Fibroblast of skin of left quadriceps (primary cell): ENCODE measurements at places on chromosomes 11 and 22.

GRCh38 chr22:24772493-24773220 is 1.9 kb downstream of the PIWIL3 start:
- DNase-seq = no peak

GRCh38 chr22:44037519-44038375 is 13.6 kb downstream of the PARVB start:
- peak; percentile 71 for DNase-seq

DNA sequence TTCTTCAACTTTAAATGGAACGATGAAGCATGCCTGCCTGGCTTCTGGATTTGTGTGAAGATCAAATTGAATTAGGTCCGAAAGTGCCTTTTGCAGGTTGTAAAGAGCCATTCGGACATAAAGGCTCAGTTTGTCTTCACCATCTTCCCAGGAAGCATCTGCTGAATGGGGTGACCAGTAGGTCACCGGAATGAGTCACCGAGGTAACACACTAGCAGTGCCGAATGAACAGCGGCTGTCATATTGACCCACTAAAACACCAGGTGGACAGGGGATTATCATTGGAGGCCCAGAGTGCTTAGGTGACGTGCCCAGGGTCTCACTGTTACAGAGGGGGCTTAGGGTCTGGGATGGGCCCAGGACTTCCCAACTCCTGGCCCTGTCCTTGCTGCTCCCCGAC is 43.1 kb upstream of the MYH9 start:
- no peak for DNase-seq

- no peak for DNase-seq
Measured at GRCh38 chr11:64384981-64385944, 26.3 kb downstream of the RPS6KA4 start.

GRCh38 chr11:44226945-44227344 is 83.0 kb downstream of the ALX4 start:
- no peak for DNase-seq

GRCh38 chr22:40046126-40046525 is 51.4 kb downstream of the FAM83F start:
- DNase-seq = no peak

DNA sequence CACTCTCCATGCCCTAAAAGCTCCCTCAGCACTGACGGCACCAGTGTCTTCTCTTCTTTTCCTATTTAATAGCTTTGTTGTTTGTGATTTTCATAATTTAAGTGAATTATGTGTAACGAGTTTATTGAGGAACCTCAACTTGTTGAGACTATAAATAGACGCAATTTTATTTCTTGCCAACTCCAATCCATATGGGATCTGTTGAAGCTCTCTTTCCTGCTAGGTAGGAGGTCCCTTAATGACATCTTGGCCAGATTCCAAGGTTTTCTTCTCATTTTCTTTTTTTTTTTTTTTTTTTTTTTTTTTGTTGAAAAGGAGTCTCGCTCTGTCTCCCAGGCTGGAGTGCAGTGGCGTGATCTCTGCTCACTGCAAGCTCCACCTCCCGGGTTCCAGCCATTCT is 14.2 kb downstream of the RTL6 start:
- DNase-seq = no peak

DNA sequence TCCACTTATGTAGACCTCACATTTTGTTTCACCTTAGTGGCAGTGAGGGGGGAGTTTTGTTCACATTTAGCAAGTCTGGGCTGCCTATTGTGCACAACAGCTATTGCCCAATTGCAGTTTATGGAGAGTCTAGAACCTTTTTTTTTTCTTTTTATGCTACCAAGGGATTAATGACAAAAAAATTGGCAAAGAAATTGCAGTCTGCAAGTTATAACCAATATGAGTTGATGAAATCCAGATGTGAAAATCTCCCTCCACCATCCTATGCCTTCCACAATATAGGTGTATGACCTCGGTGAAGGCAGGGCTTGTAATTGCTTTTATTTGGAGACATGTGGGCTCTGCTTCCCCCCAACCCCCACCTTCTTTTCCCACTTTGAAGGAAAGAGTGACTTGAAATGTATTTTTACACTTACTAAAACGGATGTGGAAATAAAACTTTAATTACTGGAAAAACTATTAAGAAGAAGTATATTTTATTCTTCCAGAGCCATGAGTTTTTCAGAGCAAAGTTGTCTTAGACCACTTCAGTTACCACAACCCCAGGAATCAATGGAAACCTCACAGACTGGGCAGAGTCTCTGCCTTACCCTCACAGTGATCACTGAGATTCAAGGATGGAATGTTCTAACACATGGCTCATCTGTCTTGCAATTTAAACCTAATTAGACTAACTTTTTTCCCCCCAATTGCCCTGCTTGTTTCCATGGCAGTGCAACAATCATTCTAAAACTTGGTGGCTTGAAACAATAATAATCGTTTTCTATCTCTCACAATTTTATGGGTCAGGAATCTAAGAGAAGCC is 120.8 kb upstream of the SLC5A12 start:
- DNase-seq = peak; percentile 84

GRCh38 chr11:106344966-106345365 is 267.5 kb downstream of the AASDHPPT start:
- DNase-seq = no peak

DNA sequence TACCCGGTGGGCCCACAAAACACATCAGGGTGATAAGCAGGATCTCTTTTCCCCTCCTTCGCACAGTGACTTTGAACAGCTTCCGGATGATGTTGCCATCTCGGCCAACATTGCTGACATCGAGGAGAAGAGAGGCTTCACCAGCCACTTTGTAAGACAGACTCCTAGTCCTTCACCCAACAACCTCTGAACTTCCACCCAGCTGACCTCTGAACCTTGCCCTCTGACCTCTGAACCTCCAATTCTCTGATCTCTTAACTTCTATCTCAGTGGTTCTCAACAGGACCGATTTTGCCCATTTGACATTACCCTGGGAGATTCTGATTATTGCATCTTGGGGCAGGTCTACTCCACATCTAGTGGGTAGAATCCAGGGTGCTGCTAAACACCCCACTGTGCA is 3.2 kb downstream of the NCF4 start:
- no peak for DNase-seq

GRCh38 chr11:115078461-115079438 is 400.4 kb downstream of the NXPE2 start:
- DNase-seq = no peak

DNA sequence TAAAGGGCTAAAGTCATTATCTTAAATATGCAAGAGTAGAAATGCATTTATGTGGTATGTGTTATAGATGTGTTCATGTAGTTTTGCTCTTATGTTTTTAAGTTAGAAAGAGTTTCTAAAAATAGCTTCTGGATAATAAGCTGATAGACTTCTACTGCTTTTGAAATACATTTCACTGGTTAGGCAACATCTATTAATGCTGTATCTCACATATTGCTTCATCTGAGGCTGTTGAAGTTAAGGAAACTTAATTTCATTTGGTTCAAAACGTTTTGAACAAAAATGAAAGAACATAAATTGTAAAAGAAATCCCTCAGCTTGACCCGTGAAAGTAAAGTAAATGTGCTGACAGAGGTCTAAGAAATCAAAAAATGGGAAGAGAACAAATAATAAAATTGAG is 164.0 kb upstream of the CTSC start:
- no peak for DNase-seq

GRCh38 chr22:38564669-38565068 is 5.3 kb downstream of the DMC1 start:
- DNase-seq = no peak

DNA sequence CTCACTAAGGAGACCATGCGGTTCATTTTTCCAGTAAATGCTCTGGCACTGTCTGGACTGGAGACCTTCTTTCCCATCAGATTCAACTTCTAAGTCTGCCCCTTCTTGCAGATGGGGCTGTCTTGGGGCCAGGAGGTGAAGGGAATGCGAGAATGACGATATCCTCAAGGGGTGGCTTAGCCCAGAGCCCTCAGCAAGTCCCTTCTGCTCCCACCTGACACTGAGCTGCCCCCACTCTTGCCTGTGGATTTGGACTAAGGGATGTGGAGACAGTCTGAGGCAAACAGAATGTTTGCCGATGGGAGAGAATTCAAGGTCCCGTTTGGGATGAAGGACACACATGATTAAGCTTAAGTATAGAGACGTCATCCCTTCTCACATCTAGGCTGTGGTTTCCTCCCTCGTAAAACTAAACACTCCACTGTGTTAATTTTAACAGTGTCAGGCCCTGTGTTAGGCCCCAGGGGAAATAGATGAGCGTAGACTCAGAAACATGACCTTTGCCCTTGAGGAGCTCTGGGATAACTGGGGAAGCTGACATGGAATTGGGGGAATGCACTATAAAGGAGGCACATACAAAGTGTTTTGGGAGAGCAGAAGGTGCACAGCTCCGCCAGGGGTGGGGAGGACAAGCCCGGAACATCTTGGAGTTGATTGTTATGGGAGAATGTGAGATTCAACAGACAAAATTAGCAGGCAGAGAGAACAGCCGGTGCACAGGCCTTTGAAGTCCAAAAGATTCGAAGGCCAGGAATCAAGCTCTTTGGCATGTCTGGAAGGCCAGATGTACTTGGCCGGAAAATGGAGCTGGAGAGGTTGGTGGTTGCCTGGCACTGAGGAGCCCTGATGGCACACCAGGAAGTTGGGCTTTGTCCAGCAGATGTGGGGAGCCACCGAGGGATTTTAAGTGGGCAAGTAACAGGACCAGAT is 71.6 kb downstream of the ST3GAL4 start:
- DNase-seq = no peak
